ENCODE measurements at places on chromosomes 2 and 18. TPM values are rescaled to one million over a fixed set of nuclear protein-coding genes. Genes with fewer than 3 reads are reported as not detected.

The ATP6V1B1 gene
- total RNA-seq = not detected

The AGXT gene
- not detected for total RNA-seq

The ARMC9 gene
- total RNA-seq = 50.7 TPM

The MFSD6 gene
- total RNA-seq = 20.4 TPM

The EN1 gene
- not detected for total RNA-seq

The SLC20A1 gene
- total RNA-seq = 82.6 TPM

The ACMSD gene
- not detected for total RNA-seq

GRCh38 chr18:45712061-45712460 lies 11.9 kb upstream of the SLC14A1 start:
- DNase-seq = no peak

DNA sequence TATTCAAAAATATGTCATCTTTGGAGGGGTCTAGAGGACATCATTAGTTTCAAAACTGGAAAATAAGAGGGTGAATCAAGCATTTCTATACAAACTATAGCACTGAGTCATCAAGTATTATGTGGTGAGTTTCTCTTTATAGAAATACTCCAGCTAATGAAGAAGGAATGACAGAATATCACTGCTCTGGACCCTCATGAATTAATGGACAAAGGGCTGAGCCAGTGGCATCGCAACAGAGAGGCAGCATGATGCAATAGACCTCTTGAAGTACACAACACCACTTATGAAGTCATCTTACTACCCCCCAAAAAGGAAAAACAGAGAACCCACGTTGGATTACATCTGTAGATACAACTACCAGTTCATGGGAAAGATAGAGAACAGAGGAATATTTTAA lies 27.4 kb upstream of the EIF2AK3 start:
- no peak for DNase-seq

DNA sequence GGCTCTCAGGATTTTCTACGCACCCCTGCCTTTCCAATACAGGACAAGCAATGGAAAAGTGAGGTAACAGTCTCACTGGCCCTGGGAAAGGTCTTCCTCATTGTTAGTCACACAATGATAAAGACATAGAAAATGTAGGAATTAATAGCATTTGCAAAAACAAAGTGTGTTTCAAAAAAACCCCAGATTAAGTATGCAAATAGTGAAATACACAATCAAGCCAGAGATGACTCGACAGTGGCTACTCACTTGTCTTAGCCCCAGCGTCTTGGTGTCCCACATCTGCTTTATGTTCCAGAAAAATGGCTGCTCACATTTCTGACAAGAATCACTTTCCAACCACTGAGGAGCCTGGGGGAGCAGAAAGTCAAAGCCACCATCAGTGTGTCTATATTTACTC lies 47.0 kb upstream of the AP1S3 start:
- DNase-seq = no peak

GRCh38 chr2:161417438-161418274 lies 1.6 kb downstream of the TBR1 start:
- DNase-seq = no peak

GRCh38 chr2:6832596-6833299 lies 33.0 kb downstream of the CMPK2 start:
- DNase-seq = no peak

- DNase-seq = no peak
These were observed 71.6 kb upstream of the ATG16L1 start for GRCh38 chr2:233179848-233180366.

- DNase-seq = no peak
These were observed 44.4 kb upstream of the LRRTM1 start for GRCh38 chr2:80348953-80349352.

DNA sequence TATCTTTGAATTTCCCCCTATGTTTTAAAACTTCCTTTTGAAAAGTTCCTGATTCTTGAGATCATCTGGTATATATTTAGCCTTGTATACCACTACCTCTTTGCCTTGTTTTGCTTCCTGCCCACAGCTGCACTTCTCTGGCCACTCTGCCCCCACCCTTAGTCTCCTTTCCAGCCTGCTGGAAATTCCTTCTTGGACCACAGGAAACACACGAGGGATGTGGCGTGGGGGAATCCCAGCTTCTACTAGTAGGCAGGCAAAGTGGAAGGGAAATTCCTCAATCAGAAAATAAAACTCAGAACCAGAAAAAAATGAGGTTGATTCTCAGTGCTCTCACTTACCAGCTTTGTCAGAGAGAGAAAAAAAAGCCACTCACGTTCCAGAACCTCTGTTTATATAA lies 13.4 kb downstream of the IL18RAP start:
- DNase-seq = no peak

DNA sequence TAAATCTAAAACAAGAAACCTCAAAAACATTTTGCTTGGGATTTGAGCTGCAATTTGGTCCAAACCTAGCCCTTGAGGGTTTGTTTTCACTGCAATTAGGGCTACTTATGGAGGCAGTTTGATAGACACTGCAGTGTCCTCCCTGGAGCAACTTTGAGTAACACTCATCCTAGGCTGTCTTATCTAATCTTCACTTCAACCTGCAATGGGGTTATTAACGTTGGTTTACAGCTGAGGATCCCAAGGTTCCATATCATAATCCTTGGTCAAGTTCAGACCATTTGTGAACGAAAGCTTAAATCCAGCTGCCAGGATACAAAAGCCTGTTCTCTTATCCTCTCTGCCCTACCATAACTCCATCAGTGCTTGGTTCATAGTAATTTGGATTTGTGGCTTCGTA lies 2.5 kb downstream of the ANXA4 start:
- DNase-seq = no peak
